Small intestine (tissue), 16 donors: ENCODE measurements at places on chromosomes 7 and 10.

DNA sequence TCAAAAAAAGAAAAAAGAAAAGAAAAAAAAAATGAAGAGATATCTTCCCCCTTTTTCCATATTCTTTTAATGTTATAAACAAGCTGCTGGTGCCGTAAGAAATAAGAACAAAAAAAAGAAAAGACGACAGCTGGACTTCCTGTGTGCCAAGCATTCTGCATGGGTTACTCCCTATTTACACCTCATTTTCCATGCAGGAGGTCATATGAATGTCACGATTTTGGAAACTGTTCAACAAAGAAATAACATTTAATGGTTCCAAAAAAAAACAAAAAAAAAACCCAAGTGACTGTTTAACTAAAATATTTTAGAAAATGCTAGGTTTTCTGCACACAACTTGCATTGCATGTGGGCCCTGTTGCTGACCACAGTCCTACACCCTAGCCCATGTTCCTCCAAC lies 159.3 kb downstream of the TNS3 start:
- no peak for DNase-seq

GRCh38 chr10:91156196-91156595 lies 64.3 kb upstream of the PCGF5 start:
- no peak for DNase-seq

DNA sequence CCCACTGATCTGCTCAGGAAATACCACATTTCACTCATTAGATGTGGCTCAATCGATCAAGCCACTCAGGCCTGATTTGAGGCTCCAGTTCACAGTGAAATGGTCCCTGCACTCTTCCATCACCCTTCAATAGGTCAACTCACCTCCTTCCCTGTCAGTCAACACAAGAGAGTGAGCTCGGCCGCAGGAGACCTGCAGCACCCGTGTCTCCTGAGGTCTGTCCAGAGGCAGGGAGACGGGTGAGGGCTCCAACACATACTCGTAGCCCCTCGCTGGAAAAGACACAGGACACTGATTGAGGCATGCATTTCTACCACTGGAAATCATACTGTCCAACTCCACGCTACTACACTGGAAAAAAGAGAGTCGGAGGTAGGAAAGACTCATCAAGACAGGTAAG lies 7.1 kb downstream of the RCC1L start:
- no peak for DNase-seq

- DNase-seq = peak; percentile 38
These were observed 554 bp downstream of the CSGALNACT2 start for GRCh38 chr10:43138757-43139241.

DNA sequence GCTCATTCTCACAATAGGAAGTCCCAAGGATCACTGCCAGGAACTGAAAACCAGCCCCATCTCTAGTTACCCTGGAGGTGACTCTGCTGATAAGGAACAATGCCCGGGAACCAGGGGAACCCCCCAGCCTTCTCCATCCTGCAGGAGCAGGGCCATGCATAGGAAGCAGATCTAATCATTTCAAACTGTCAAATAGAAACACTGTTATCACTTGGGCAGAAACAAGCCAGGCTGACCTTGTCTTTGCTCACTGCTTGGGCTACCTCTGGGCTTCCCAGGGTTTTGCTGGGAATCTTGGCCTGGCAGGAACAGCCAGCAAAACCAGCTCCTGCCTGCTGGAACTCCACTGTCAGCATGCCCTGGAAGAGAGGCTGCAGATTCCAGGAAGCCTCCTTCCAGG lies 114.1 kb downstream of the RNF216 start:
- no peak for DNase-seq

DNA sequence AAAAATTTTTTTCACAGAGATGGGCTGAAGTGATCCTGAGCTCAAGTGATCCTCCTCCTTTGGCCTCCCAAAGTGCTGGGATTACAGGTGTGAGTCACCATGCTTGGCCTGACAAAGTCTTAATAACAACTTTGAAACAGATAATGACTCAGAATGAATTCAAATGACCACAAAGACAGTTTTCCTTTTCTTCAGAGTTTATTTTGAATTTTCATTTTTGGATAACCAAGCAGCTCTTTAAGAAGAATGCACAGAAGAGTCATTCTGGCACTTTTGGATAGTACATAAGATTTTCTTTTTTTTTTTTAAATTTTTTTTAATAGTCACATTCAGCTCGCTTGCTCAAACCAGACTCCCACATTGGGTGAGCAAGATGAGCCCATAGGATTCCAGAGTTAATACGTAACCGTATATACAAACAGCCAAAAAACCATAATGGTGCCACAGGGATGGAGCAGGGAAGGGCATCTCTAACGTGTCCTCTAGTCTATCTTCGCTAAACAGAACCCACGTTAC lies 43.0 kb upstream of the NMT2 start:
- no peak for DNase-seq

GRCh38 chr7:23249486-23249885 lies 2.9 kb downstream of the GPNMB start:
- DNase-seq = no peak

DNA sequence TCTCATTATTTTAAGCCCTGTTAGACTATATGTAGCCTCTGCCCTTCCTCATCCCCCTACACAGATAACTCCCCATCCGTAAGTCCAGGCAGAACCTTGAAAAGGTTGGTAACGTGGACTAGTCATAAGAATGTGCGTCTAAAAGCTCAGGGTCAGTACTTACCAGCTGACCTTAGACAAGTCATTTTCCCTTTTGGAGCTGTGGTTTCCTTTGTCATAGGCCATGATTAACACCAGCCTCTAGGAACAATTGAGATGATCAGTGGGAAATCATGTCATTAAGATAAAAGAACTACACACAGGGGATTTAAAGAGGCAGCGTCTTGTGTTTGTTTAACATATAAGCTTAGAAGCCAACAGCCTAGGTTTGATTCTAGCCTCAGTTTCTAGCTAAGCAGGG lies 6.9 kb upstream of the UNC5B start:
- no peak for DNase-seq

DNA sequence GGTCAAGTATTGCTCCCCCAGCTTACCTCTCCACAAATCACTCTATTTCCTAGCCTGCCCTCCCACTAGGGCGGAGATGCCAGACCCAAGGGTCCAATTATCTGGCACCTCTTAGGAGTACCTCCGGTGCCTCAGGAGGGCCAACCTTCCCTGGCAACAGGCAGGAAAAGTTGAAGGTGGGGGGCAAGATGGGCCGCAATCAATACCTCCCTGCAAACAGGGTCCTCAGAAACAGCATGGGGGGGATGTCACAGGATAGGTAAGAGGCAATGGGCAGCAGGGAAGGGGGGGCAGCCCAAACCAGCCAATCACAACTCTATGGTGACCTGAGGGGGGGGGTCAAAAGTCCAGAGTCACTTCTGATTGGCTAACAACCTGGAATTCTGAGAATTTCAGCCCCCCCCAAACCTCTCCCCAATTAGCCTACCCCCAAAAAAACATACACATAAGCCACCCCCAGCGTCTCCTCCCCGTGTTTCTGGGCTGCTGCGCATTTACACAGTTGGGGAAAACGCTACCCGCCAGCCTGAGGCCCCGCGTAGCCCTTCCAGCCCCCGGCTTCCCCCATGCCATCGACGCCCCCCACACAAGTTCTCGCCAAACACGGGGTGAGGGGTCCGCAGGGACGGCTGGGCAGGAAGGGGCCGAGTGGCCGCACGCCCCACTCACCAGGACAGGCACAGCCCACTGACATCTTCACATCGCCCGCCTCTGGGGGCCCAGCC lies 589 bp downstream of the LDB1 start:
- DNase-seq = peak; percentile 61

DNA sequence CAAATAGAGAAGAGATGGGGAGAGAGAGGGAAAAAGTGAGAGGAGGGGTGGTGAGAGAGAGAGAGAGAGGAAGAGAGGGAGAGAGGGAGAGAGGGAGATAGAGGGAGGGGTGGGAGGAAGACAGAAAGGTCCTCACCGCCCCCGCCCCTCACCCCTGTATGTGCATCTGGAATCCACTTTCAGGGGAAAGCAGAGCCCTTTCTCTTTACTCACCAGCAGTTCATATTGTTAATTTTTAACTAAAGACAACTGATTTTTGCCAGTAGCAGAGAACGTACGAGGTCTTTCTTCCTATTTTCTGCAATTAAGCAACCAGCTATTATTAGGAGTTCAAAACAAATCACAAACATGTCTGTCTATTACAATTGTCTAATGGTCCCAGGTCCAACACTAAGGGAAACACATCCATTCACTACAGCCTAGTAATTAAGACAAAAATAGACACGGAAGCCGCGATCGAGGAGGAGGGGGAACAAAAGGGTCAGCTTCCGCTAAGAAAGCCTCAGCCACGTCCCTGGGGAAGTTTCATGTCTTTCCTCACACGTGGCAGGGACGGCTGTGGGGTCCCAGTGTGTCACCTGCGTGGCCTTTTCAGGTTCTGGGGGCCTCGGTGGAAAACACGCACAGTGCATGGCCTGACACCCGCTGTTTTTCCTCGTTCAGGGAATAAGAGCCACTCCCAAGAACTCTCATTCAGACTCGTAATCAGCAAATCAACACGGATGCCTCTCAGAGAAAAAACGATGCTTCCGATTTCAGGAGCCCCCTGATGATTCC lies 572.0 kb downstream of the PTPRN2 start:
- DNase-seq = peak; percentile 25

GRCh38 chr7:77459311-77459726 lies 43.2 kb upstream of the GSAP start:
- no peak for DNase-seq

- no peak for DNase-seq
These were observed 109.3 kb upstream of the INSIG1 start for GRCh38 chr7:155188357-155188756.

DNA sequence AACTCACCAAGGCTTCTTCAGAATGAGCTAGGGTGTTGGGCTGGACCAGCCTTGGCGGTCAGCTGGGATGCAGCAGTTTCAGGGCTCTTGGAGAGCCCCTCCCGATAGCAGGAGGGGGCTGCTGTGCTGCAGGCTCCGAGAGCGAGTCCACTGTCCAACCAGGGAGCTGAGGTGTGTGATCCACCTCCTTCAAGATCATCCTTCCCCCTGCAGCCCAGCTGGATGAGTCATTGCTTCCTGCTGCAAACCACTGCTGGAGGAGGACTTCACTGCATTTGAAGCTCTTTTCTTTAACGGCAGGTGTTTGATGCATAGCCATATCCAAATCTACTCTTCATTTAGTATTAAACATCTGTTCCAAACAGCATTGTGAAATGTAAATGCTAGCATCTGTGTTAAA lies 54.2 kb upstream of the EBF3 start:
- DNase-seq = no peak

- no peak for DNase-seq
These were observed 2.8 kb downstream of the FHIP2A start for GRCh38 chr10:114824391-114824790.

- no peak for DNase-seq
These were observed 283.1 kb upstream of the PITRM1 start for GRCh38 chr10:3455385-3456334.

DNA sequence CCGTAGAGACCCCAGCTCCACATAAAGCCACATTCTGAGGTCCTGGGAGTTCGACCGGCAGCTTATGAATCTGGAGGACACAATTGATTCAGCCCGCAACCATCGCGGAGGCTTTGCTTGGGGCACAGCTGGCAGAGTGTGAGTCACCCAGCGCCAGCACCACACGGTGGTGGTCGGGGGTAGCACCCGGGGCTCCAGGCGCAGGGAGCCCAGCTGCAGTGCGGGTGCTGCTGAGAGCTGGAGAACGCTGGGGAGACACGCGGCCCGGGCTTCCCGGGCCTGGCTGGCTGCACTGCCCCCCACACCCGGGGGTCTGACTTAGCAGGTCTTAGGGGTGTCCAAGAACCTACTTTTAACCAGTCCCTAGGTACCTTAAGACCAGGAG lies 87.9 kb downstream of the PAXIP1 start:
- no peak for DNase-seq

- no peak for DNase-seq
These were observed 49.6 kb downstream of the NEBL start for GRCh38 chr10:20847512-20847911.

GRCh38 chr10:82866424-82867020 lies 991.5 kb downstream of the NRG3 start:
- DNase-seq = no peak

- peak; percentile 82 for DNase-seq
These were observed 8.1 kb downstream of the TASOR2 start for GRCh38 chr10:5692461-5693358.

DNA sequence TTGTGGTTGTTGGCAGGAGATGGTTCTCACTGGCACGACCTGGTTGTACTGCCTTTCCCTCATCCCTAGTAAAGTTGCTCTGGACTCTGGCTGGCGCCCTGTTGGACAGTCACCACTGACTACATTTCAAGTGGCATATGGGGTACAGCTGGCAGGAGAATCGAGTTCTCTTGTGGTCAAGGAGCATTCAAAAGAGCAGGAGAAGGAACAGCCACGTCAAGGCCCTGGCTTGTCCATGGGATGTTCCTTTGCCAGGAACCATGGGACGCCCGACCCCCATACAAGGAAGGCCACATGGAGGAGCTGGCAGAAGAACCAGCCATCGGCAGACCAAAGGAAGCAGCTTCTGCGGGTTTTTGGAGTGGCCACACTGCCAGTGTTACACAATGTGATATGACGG lies 87.0 kb upstream of the SLC25A13 start:
- DNase-seq = no peak

DNA sequence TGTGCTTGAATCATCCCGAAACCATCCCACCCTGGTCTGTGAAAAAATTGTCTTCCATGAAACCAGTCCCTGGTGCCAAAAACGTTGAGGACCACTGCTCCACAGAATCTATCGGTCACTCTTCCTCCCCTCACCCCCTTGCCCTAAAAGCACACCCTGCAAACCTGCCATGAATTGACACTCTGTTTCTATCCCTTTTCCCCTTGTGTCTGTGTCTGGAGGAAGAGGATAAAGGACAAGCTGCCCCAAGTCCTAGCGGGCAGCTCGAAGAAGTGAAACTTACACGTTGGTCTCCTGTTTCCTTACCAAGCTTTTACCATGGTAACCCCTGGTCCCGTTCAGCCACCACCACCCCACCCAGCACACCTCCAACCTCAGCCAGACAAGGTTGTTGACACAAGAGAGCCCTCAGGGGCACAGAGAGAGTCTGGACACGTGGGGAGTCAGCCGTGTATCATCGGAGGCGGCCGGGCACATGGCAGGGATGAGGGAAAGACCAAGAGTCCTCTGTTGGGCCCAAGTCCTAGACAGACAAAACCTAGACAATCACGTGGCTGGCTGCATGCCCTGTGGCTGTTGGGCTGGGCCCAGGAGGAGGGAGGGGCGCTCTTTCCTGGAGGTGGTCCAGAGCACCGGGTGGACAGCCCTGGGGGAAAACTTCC lies 784 bp upstream of the SERPINE1 start:
- DNase-seq = peak; percentile 65

GRCh38 chr10:119503821-119504220 lies 38.7 kb downstream of the RGS10 start:
- no peak for DNase-seq

DNA sequence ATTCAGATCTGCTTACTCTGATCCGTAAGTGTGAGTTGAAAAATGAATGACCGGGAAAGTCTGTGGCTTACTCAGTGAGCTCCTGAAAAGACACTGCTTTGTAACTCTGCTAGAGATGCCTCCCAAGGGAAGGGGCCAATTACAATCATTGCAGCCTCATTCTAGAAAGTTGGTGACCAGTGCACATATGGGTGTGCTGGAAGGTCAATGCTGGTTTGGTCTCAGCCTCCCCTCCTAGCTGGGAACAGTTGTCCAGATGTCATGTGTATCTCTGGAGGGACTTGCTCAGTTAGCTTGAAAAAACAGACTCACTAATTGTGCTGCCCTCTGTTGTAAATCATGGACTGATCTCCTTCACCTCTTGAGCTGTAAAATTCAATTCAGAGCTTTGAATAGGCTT lies 405.0 kb downstream of the ADRA2A start:
- no peak for DNase-seq

GRCh38 chr10:7337431-7338171 lies 73.2 kb downstream of the SFMBT2 start:
- no peak for DNase-seq

GRCh38 chr10:71331736-71332135 lies 12.7 kb downstream of the SLC29A3 start:
- DNase-seq = no peak
